Thyroid gland (tissue), 4 donors: ENCODE measurements at places on chromosomes 1 and 21.

GRCh38 chr1:87243573-87243972, 85.1 kb upstream of the LMO4 start:
- no peak for DNase-seq
- H3K27ac ChIP-seq = no peak overlapping the region
- H3K36me3 ChIP-seq = no peaks in the 10 kb centered on the region
- no peak overlapping the region for H3K4me3 ChIP-seq
- no peaks in the 10 kb centered on the region for H3K4me1 ChIP-seq

DNA sequence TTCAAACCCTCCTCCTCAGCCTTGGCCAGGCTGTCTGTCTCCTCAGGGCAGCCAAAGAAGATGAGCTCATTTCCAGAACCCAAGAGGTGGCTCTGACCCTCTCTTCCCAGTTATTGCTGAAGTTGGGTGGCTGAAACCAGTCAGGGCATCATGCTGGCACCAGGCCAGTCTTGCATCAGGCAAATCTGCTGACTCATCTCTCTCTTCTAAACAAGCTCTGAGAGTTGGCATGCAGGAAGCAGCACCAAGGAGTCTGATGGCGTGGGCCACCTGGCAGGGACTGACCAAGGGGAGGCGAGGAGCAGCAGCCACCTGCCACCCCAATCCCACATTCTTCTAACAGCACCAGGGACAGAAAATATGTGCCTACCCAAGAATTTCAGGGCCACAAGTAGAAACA, 104.8 kb upstream of the ATP1A1 start:
- H3K27me3 ChIP-seq = no peaks in the 10 kb centered on the region
- no peaks in the 10 kb centered on the region for H3K36me3 ChIP-seq
- peak overlapping the region; percentile 73 for H3K27ac ChIP-seq
- DNase-seq = peak; percentile 98

DNA sequence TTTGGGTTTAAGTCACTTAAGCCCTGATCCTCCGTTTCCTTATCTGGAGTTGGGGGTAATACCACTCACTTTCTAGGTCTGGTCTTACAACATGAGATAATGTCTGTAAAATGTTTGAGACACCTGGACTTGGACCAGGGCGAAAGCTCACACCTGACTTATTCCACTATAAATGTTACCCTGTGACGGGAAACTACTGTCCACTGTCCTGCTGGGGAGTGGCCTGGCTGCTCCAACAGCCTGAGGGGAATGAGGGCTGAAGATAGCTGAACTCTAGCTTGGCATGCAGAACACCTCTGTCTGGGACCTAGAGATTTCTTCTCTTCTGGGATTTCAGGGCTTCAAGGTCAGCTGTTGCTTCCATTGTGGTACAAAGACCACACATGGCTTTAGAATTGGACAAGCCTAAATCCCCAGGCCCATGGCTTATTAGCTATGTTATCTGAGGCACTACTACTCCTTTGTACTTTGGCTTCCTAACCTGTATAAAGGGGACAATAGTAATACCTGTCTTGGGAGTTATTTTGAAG, 9.5 kb upstream of the A3GALT2 start:
- H3K36me3 ChIP-seq = peaks cover 60% of the 10 kb centered on the region
- DNase-seq = no peak
- H3K27ac ChIP-seq = peak overlapping the region; percentile 72
- H3K27me3 ChIP-seq = no peaks in the 10 kb centered on the region

GRCh38 chr1:43873851-43874250, 59.8 kb upstream of the ARTN start:
- H3K27ac ChIP-seq = no peak overlapping the region
- H3K4me1 ChIP-seq = no peaks in the 10 kb centered on the region
- DNase-seq = no peak
- no peaks in the 10 kb centered on the region for H3K27me3 ChIP-seq
- no peaks in the 10 kb centered on the region for H3K36me3 ChIP-seq

DNA sequence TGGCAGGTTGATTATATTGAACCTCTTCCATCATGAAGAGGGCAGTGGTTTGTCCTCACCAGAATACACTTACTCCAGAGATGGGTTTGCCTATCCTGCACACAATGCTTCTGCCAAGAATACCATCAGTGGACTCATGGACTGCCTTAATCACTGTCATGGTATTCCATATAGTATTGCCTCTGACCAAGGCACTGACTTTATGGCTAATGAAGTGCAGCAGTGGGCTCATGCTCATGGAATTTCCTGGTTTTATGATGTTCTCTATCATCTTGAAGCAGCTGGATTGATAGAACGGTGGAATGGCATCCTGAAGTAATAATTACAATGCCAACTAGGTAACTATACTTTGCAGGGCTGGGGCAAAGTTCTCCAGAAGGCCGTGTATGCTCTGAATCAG, 16.6 kb upstream of the GBP6 start:
- no peaks in the 10 kb centered on the region for H3K27me3 ChIP-seq
- no peak overlapping the region for H3K27ac ChIP-seq
- DNase-seq = no peak

DNA sequence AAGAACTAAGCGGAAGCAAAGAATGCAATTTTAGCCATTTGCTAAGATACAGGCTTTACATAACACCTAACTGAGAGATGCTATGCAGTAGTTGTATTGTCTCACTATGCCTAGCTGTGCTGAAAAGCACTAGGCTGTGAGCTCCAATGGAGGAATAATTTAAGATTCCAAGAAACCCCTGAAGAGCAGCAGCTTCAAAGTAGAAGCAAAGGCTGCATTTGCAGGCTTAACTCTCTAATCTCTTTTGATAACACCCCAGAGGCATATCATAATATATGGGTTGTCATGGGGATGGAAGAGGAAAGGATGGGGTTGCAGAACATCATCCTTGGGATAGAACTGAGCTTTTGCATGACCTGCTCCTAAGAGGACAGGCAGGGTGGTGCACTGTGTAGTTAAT, 102.0 kb downstream of the ERG start:
- H3K4me1 ChIP-seq = no peaks in the 10 kb centered on the region
- DNase-seq = no peak
- H3K27ac ChIP-seq = no peak overlapping the region
- H3K36me3 ChIP-seq = no peaks in the 10 kb centered on the region
- H3K27me3 ChIP-seq = no peaks in the 10 kb centered on the region
- no peak overlapping the region for H3K4me3 ChIP-seq

DNA sequence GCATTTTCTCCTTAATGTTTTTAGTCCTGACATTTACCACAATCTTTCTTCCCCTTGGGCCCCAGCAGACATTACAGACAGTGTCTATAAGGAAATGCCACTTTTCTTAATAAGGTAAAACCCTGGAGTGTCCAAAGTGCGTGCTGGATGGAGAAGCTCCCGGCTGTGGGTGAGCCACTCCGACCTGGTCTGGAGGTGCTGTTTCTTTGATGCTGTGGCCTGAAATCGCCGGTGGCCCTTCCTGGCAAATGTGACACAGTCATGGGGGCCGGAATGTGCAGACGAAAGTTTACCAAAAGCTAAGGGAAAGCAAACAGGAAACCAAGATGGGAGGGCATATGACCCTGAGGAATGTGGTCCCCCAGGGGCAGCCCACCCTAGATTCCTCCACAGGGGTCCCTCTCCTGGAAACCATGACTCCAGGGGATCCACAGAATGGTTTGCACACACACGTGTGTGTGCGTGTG, 77.9 kb downstream of the FHAD1 start:
- no peak overlapping the region for H3K27ac ChIP-seq
- no peak overlapping the region for H3K4me3 ChIP-seq
- DNase-seq = no peak
- no peaks in the 10 kb centered on the region for H3K27me3 ChIP-seq

- no peaks in the 10 kb centered on the region for H3K36me3 ChIP-seq
- no peaks in the 10 kb centered on the region for H3K27me3 ChIP-seq
- no peak overlapping the region for H3K27ac ChIP-seq
- H3K4me1 ChIP-seq = no peaks in the 10 kb centered on the region
- no peak overlapping the region for H3K4me3 ChIP-seq
Measured at GRCh38 chr1:48194801-48195200, 27.7 kb upstream of the SLC5A9 start.

DNA sequence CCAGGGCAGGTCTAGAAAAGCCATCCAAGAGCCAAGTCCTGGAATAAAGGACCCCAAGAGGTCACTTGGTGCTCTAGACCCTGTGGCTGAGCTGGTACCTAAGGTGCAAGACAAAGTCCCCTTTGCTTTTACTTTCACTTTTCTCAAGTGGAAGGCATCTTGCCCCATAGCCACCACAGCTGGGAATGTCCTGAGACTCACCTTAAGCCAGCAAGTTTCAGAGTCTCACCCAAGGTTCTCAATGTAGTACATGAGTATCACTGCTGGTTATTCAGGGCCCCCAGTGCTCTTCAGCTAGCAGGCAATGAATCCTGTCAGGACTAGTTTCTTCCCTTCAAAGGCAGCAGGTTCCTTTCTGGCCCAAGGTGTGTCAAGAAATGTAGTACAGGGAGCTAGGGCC, 67.5 kb downstream of the UROD start:
- H3K36me3 ChIP-seq = no peaks in the 10 kb centered on the region
- no peak overlapping the region for H3K4me3 ChIP-seq
- no peak for DNase-seq
- no peak overlapping the region for H3K27ac ChIP-seq
- no peaks in the 10 kb centered on the region for H3K27me3 ChIP-seq

GRCh38 chr21:45695086-45695485, 51.6 kb downstream of the PCBP3 start:
- no peak for DNase-seq
- no peaks in the 10 kb centered on the region for H3K36me3 ChIP-seq
- H3K4me1 ChIP-seq = no peaks in the 10 kb centered on the region
- H3K4me3 ChIP-seq = no peak overlapping the region
- no peaks in the 10 kb centered on the region for H3K27me3 ChIP-seq
- H3K27ac ChIP-seq = no peak overlapping the region

GRCh38 chr1:44237721-44238457, 24.6 kb downstream of the DMAP1 start:
- H3K4me1 ChIP-seq = peaks cover 7% of the 10 kb centered on the region
- peak overlapping the region; percentile 11 for H3K27ac ChIP-seq
- DNase-seq = no peak
- H3K4me3 ChIP-seq = no peak overlapping the region

DNA sequence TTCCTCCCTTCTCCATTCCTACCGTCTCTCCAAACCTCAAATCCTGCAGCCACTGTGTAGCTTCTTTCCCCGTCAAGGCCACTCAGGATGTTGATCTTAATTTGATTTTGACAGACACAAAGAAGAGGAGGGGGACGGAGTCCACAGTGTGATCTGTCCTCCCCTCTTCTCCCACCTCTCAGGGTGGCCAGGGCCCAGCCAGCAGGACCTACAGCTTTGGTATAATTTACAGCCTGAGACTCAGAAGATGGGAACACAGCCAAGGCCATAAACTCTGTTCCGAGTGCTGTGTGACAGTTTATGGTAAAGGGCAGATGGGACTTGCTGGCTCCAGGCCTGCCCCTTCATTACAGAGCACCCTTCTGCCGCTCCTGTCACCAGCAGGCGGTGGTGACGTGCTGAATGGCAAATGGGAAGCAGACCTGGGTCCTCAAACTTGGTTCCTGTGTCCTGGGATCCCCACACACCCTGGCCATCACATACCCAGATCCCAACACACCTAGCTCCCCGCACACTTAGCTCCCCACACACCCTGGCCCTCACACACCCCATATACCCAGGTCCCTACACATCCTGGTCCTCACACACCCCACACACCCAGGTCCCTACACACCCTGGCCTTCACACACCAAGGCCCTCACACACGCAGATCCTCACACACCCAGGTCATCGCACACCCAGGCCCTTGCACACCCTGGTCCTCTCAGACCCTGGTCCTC, 71.6 kb downstream of the CD2 start:
- no peaks in the 10 kb centered on the region for H3K36me3 ChIP-seq
- no peaks in the 10 kb centered on the region for H3K4me1 ChIP-seq
- H3K27ac ChIP-seq = no peak overlapping the region

DNA sequence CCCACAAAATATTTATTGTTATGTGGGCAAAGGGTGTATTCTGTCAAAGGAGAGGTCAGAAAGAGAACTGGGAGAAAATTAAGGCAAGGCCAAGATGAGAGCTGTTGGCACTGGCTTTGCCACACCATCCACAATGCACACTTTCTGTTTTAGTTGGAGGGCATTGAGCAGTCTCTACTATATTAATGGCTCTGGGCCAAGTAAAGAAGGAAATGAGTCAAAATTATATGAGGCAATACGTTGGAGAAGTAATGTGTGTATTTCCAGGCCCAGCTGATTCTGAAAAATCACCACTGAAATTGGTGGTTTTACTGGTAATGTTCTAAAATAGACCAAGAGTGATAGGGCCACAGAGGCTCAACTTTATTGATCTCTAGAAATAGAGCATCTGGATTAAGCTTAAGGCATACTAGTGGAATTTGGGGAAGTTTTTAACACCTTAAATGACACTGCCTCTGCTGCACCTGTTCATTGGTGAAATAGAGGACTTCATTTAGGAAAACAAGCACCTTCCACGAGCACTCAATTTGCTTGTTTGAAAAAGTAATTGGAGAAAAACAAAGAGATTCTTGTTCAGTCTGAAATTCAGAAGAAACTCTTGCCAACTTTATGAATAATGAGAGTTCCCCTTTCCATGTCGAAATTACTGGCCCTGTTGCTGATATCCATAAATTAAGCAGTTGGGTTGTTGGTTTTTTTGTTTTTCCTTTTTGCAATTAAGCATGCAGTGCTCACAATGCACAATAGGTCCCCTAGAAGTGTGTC, 424.9 kb downstream of the ADGRL2 start:
- no peak for DNase-seq
- H3K27ac ChIP-seq = no peak overlapping the region
- H3K4me3 ChIP-seq = no peak overlapping the region
- H3K27me3 ChIP-seq = no peaks in the 10 kb centered on the region

DNA sequence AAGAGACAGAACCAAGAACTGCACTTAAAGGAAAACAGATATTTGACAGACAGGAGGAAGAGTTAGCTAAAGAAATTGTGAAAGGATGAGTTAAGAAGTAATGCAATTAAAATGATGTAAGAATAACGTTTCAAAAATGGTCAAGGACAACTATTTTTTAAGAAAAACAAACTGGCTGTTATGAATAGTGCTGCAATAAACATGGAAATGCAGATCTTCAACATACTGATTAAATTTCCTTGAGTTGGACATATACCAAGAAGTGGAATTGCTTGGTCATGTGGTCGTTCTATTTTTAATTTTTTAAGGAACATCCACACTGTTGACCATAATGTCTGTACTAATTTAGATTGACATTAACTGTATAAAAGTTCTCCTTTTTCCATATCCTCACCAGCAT, 23.1 kb upstream of the PHTF1 start:
- H3K36me3 ChIP-seq = no peaks in the 10 kb centered on the region
- no peak overlapping the region for H3K4me3 ChIP-seq
- H3K27ac ChIP-seq = no peak overlapping the region
- H3K4me1 ChIP-seq = peaks cover 14% of the 10 kb centered on the region
- H3K27me3 ChIP-seq = no peaks in the 10 kb centered on the region

- no peak for DNase-seq
- H3K36me3 ChIP-seq = peaks cover 95% of the 10 kb centered on the region
- H3K27me3 ChIP-seq = no peaks in the 10 kb centered on the region
- H3K4me1 ChIP-seq = no peaks in the 10 kb centered on the region
- H3K27ac ChIP-seq = no peak overlapping the region
Measured at GRCh38 chr1:160293020-160293968, 8.4 kb upstream of the PEX19 start.
